Calu3 (cell line): ENCODE measurements at places on chromosomes 5 and 9. TPM values are rescaled to one million over a fixed set of nuclear protein-coding genes. Genes with fewer than 3 reads are reported as not detected.

TAF11L10 gene
- not detected in 2 replicates for total RNA-seq

DNA sequence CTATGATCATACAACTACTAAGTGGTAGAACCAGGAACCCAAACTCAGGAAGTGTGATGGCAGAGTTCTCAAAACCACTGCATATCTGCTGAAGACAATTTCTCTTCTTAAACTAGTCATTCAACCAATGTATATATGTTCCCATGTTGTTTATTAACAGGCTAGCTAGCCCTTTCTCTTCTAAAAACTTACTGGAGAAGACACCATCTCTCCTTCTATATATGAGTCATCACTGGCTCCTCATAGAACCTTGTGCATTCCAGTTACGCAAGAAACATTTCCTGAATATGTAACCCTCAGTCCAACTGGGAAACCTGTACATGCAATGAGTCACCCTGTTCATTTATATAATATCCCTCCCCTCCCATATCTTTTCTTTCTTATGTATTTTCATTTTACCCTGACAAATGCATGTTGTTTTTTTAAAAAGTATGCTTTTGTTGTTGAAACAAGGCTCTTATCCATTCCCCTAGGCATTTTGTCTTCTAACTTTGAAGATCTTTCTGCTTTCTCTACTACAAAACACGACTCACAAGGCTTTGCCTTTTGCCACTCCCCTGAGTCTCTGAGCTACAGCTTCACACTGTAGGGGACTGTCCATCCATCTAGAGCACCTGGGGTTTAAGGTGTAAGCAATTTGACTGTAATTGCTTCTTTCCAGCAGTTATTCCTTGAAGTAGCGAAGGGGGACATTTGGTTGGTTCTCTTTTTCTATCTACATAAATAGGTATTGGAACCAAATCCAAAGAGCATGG lies 119.5 kb downstream of the ANXA1 start:
- no peaks in the 10 kb centered on the region for H3K27me3 ChIP-seq
- H3K4me3 ChIP-seq, result peak overlapping the region; percentile 13
- DNase-seq, result peak; percentile 17
- H3K36me3 ChIP-seq, result no peaks in the 10 kb centered on the region
- peak overlapping the region; percentile 68 for H3K27ac ChIP-seq

- H3K4me3 ChIP-seq, result peak overlapping the region; percentile 41
- H3K27me3 ChIP-seq, result no peaks in the 10 kb centered on the region
- H3K27ac ChIP-seq, result peak overlapping the region; percentile 85
- peaks cover 12% of the 10 kb centered on the region for H3K36me3 ChIP-seq
- DNase-seq, result peak; percentile 68
- peaks cover 45% of the 10 kb centered on the region for H3K4me1 ChIP-seq
These were observed 31.9 kb downstream of the ANKRD33B start for GRCh38 chr5:10595672-10596309.

GRCh38 chr5:136198453-136198852 lies 5.5 kb upstream of the SMIM32 start:
- DNase-seq, result no peak
- H3K27me3 ChIP-seq, result peaks cover 15% of the 10 kb centered on the region
